ENCODE measurements at places on chromosomes 16 and 17.

- DNase-seq: peak; percentile 81
These were observed 27.3 kb downstream of the USP7 start for GRCh38 chr16:8936421-8936820.

DNA sequence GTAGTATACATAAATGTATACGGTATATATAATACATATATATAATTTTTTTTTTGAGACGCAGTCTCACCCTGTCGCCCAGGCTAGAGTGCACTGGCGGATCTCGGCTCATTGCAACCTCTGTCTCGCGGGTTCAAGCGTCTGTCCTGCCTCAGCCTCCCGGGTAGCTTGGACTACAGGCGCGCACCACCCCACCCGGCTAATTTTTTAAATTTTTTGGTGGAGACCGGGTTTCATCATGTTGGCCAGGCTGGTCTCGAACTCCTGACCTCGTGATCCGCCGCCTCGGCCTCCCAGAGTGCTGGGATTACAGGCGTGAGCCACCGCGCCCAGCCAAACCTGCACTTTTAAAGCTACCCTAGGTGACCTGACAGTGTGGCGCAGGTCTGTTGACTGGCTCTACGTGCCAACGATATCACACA is 745 bp downstream of the PAM16 start:
- no peak for DNase-seq

GRCh38 chr17:49224198-49224996 is 6.2 kb downstream of the PHOSPHO1 start:
- peak; percentile 67 for DNase-seq

GRCh38 chr17:14353861-14354474 is 53.1 kb downstream of the HS3ST3B1 start:
- DNase-seq: no peak

- no peak for DNase-seq
These were observed 128.7 kb downstream of the CHD9 start for GRCh38 chr16:53183442-53183841.

DNA sequence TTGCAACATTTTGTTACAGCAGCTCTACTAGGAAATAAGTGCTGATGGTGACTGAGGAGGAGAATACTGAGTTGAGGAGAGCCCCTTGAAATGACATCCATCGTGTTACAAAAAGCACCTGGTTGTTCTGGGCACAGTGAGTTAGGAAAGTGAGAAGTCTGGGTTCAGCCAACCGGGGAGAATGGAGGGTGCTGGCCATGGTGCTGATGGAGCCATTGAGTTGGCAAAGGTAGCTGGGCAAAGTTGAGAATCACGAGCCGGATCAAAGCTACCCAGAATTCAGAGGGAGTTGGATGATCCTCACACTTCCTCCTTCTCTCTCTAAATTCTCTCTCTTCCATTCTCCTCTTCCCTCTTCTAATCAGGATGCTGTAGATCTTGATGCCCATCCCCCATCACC is 35.0 kb upstream of the ASIC2 start:
- no peak for DNase-seq

- DNase-seq: no peak
These were observed 24.0 kb downstream of the POLR2A start for GRCh38 chr17:7508145-7508544.

DNA sequence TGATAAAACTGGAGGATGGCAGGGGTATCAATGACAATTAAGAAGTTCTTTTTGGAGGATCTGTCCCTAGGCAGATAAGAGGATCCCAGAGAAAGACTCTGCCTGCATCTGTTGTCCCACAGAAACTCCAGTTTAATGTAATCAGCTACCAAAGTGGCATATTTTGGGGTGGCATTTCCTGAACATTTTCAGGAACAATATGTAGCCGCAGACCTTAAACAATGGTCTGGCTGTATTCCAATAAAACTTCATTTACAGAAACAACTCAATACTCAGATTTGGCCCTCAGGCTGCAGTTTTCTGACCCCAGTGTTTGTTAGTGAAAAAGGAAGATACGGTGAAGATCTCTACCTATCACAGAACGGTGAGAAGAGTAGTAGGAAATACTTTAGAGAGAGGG is 46.1 kb downstream of the KCNJ16 start:
- DNase-seq: no peak
